ENCODE measurements at places on chromosomes 4 and X.
A peak's percentile ranks its signal among the peaks of the same experiment; 100 is the strongest.

DNA sequence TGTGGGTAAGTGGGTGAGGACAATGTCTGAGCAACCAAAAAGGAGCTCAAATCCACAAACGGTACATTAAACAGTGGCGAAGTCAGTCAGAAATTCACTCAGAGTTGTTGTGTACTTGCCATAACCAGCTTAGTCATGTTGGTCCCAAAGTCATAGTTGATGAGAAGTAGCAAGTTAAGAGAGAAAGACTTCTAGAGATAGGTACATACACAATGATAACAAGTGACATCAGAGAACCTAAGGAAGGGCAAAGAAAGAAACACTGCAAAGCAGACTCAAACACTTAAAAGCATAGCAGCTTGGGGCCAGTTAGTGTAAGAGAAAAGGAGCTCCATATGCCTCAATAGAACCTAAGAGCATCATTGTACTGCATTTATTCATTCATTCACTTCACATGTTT lies 30.2 kb downstream of the DYNLT3 start:
- no peak for DNase-seq

- no peak for DNase-seq
These were observed 160.4 kb downstream of the CPEB2 start for GRCh38 chr4:15162465-15163283.

GRCh38 chrX:1172496-1172895 lies 40.0 kb downstream of the CRLF2 start:
- no peak for DNase-seq

DNA sequence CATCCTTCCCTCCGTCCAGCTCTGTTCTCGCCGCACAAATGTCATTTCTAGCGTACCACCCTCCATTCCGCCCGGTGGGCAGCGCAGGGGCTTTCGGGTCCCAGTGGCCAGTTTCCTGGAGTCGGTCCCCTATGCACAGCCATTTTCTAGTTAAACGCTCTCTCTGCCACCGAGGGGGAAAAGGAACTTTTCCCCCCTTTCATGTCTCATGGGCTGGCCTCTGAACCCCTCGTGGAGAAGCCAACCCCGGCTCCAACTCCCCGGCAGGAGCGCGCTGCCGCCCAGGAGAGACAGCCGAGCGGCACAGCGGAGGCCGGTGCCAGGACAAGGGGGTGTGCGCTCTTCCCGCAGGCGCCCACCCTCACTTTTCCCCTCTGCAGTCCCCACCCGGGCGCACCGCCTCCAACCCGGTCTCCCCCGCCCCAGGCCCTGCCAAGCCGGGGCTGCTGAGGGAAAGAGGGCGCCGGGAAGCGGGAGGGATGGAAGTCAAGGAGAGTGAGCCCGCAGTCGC lies 662 bp downstream of the APBB2 start:
- no peak for DNase-seq

DNA sequence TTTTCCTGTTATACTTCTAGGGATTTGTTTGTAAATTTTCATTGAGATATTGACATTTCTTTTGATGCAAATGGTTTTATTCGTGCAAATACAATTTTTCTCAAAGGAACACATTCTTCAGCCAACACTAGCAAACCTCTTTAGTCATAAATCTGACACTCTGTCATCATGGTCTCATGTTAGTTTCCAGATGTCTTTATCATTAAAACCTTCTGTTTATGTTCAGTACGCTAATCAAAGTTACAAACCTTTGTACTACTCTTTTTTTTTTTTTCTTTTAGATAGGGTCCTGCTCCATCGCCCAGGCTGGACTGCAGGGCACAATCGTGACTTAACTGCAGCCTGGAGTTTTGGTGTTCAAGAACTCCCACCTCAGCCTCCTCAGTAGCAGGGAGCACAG lies 7.1 kb downstream of the SLC25A31 start:
- no peak for DNase-seq

- DNase-seq: peak; percentile 13
These were observed 1.9 kb downstream of the KLHL15 start for GRCh38 chrX:24024819-24025740.

DNA sequence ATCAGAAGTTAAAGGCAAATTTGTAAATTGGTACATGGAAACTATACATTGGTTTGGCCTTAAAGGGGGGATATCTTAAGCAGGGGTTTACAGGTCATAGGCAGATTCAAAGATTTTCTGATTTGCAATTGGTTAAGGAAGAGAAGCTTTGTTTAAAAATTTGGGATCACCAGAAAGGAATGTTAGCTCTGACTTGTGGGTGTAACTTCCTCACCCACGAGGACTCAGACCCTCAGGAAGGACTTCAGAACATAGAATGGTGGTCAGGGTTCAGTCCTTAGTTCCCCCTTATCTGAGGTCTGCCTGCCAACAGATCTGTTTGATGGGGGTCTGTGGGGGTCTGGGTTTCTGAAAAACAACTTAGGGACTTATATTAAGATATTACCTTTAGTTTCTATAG lies 427.4 kb upstream of the DIPK2B start:
- DNase-seq: no peak

DNA sequence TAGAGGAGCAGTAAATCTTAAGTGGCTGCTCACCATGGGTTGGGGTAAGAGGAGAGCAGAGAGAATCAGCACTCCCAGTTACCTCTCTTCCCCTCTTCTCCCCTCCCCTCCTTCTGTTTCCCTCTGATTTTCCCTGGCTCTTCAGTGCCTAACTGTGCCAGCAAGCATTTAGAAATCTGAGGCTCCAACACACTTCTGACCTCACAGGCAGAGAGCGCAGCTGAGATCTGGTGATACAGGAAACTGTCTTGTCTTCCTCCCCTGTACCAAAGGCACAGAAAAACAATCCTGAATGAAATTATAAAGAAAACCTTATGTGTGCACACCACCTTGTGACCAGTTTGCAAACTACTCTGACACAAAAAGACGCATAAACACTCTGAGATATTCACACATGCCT lies 82.4 kb upstream of the SMIM10 start:
- no peak for DNase-seq

- no peak for DNase-seq
These were observed at the start of gene AFF2 for GRCh38 chrX:148500423-148501385. AFF2 (plus strand) TSS chrX:148500617; CDS start chrX:148501098, 481 bp downstream.

GRCh38 chr4:172546782-172547181 lies 621.8 kb upstream of the GALNT7 start:
- DNase-seq: no peak

GRCh38 chrX:73830489-73831414 lies 267.8 kb downstream of the CHIC1 start:
- no peak for DNase-seq

DNA sequence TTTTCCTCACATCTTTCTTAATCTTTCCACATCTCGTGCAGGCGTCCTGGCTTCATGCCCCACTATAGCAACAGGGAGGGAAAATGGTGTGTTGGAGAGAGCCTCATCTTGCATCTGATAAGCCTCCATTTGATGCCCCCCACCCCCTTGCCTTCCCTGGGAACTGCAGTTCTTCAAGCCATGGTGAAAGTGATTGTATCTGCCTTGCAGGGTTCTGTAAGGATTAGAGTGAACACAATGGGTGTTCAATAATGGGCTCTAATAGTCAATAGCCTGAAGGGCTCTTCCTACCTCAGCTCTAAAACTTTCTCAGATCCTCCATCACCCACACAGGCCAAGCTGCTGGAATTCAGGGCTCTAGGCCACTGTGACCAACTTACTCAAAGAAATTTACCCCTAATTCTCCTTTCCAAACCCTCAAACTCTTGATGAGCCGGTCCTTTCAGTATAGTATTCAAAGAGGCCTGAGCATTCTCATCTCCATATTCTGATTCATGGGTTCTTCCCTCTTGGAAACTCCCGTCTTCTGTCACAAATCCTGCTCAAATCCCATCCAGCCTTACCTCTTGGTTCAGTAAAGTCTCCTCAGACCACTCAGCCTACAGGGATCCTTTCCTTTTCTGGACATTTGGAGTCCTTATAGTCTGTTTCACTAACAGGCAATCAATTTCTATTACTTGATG lies 128.3 kb upstream of the TRIM2 start:
- DNase-seq: no peak

DNA sequence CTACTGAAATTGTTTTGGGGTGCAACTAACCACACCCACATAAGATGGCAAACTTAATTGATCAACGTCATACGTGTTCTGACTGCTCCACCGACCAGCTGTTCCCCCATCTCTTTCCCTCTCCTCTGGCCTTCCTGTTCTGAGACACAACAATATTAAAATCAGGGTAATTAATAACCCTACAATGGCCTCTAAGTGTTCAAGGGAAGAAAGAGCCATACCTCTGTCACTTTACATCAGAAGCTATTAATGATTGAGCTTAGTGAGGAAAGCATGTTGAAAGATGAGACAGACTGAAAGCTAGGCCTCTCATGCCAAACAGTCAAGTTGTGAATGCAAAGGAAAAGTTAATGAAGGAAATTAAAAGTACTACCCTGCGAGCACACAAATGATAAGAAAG lies 173.9 kb upstream of the FTHL17 start:
- DNase-seq: no peak
